ENCODE measurements at places on chromosomes 6 and 20.

GRCh38 chr6:44253307-44254101 is 3.8 kb downstream of the SLC35B2 start:
- peak; percentile 51 for DNase-seq

DNA sequence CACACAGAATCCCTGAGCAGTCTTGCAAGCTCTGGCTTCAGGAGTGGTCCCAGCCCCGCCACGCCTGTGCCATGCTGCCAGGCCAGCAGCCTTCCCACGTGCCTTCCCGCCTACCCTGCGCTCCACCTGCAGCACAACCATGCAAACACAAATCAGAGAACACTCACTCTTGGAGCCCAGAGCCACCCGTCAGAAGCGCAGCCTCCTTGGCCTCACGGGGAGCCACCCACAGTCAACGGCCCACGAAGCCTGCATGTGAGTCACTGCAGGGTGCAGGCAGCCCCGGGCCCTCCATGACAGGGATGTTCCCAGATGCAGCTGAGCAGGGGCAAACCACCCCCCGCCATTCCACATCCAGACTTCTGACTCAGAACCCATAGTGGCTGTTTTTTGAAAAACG is 217.0 kb downstream of the DLL1 start:
- DNase-seq = no peak

DNA sequence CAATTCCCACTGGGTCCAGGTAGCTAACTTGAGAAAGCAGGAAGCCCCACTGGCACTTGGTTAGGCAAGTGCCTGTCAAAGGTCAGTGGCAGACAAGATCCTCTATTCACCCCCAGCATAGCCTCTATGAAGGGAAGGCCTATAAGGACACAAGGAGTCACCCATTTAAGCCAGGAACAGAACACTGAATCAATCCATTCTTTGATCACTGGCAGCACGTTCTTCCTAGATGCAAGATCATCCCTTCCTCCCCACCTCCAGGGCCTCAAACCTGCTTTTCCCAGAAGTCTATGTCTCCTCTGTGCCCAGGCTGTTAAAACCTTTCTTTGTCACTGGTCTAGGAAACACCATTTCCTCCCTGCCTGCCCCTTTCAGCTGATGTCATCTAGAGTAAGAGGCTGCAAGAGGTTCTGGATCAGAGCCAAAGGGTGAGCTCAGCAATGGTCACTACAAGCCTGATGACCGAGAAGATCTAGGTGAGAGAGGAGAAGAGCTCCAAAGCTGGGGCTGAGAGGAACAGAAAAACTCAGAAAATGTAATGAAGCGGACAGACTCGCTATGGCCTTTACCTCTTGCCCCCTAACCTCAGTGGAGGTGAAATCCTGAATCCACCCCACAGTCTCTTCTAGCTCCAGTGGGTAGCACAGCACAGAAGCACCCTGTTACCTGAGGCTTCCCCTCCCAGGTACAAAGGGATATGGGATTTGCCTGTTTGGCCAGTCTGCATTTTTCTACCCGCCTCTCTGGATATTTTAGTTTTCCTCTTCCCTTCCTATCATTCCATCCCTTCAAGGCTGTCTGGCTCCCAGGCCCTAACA is 1.8 kb downstream of the GTPBP2 start:
- DNase-seq = no peak

GRCh38 chr6:6721606-6722005 is 133.1 kb downstream of the LY86 start:
- no peak for DNase-seq

DNA sequence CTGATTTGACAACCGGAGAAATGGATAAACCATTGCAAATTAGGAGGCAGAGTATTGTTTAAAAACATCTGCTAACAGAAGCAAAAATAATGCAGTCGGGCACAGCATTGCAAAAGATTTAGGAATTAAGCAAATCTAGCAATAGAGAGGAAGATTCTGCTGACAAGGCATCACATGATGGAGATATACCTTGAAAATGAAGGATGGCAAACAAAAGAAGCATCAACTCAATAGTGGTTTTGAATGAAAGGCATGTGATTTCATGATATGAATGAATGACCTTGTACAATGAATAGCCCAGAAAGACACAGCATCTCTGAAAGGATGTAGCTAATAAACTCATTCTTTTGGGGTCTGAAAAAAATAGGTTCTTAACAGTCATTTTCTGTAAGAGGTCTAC is 8.6 kb upstream of the RBM39 start:
- no peak for DNase-seq

GRCh38 chr6:33850869-33851541 is 47.2 kb upstream of the MLN start:
- DNase-seq = no peak

DNA sequence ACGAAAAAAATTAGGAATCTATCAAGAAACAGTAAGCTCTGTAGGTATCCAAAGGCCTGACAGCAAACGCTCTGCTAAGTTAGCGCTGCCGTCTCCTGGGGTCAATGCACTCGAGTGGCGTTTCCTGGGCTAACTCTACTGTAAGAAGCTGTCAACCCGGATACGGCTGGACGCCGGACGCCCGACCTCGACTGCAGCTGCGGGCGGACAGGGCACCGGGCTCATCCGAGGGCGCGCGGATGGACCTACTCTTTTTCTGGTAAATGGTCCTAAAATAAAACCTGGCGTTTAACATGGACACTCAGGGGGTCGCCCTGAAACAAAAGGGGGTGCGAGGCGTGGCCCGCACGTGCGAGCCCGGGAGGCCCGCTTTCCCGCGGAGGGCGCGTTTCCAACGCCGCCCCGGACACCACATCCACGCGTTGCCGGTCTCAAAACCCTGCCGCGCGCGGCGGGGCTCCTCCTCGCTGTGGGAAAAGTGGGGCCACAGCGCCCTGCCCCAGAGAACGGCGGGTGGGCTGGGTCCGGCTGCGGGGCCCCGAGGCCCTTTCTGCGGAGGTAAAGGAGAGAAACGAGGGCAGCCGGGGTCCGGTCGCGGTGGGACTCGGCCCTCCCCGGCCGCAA is 537 bp downstream of the TCP1 start:
- DNase-seq = peak; percentile 20

- no peak for DNase-seq
Observed at GRCh38 chr6:41914869-41915530, 5.9 kb downstream of the MED20 start.

DNA sequence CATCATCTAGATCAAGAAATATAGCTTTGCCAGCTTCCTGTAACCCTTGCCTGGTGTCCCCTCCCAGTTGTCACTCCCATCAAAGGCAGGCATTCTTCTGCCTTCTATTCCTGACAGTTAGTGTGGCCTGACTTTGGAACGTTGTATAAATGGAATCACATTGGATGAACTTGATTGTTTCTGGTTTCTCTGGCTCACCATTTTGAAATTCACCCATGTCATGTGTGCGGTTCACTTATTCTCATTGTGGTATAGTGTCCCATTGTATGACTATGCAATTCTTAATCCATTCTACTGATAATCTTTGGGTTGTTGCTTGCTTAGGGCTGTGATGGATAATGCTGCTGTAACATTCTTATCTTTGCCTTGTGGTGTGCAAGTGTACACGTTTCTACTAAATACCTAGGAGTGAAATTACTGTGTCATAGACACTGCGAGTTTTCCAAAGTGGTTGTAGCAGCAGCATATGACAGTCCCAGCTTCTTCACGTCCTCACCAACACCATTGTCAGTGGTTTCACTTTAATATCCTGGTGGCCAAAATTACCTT is 73.2 kb downstream of the VEGFA start:
- DNase-seq = no peak

GRCh38 chr6:136467186-136467585 is 83.0 kb downstream of the MAP7 start:
- no peak for DNase-seq

DNA sequence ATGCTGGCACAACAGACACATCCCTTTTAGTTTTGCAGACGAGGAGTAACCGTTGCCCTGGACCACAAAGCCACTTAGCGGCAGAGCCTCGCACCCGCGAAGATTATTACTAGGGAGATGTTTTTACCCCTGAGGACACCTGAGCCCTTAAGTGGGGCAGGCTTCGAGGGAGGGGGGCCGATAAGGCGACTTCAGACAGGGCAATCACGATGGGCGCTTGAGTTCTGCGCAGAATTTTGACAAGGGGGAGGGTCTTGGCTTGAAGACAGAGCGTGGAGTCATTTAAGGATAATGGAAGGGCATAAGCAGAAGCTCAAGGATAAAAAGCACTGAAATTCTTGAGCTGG is 650 bp upstream of the TTK start:
- DNase-seq = peak; percentile 3

DNA sequence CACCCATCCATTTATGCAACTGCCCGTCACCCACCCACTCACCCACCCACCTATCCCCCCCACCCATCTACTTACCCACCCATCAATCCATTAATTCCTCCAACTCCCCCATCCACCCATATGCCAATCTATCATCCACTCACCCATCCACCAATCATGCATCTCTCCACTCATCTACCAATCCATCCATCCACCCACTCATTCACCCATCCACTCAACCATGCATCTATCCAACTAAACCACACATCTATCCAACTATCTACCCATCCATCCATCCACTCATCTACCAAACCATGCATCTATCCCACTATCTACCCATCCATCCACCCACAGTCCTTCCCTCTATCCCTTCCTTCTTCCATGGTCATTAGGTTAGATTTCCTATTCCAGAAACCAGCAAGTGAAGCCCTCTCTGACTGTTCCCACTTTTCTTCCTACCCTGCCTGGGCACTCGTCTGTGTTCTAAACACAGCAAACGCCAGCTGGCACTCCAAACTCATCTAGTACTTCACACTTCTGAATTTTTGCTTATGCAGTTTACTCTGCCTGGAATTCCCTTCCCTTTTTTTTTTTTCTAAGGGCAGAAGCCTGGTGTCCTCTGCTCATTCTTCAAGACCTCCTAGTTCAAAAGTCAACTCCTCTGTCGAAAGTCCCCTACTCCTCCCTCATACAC is 43.1 kb downstream of the ARHGAP40 start:
- DNase-seq = no peak

DNA sequence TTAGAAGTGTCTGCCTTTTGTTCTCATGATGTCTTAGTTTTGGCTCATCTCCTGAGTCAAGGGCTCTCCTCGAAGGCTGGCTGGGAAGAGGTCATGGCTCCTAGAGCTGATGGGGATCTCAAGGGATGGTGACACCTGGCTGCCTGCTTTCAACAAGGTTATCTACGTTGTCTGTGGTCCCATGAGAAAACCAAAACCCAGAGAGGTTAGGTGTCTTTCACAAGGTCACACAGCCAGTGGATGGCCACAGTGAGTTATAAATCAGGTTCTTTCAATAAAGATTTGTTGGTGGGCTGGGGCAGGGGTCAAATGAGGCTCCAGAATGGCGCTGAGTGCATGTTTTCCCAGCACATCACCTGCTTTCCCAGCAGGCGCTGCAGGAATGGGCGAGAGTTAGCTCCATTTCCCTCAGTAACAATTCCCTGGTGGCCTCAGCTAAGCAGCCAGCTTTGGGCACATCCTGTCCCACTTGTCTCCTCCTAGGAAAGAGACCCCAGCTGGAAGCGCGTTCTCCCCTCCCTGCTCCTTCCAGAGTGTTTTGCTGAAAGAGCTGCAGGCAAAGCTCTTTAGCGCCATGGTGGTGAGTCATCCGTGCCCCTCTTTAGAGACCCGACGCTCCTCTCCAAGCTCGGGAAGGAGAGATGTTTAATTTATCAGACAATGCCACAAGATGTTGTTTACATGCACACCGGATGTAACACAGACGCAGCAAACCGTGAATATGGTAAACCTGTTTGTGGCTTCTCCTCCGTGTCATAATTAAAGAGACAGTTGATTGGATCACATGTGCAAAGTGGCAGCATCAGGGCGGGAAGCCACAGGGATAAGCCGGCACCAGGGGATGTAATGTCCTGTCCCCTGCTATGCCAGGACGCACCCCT is 109.7 kb downstream of the LRFN2 start:
- DNase-seq = no peak

DNA sequence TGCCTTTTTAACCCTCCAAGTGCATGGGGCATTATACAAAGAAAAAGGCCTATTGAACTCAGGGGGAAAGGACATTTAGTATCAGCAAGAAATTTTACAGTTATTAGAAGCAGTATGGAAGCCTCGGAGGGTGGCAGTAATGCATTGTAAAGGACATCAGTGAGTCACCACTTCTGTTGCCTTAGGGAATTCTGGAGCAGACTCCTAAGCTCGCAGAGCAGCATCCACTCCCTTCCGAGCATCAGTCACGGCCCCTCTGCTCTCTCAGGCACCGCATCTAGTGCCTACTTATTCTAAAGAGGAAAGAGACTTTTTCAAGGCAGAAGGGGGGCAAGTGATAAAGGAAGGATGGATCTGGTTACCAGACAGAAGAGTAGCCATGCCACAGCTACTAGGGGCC is 296.5 kb downstream of the RNGTT start:
- DNase-seq = no peak

- DNase-seq = no peak
Observed at GRCh38 chr6:55892749-55893357, 17.5 kb upstream of the BMP5 start.

GRCh38 chr6:45003387-45003786 is 324.7 kb upstream of the RUNX2 start:
- no peak for DNase-seq
